AG20443 (cell line): ENCODE measurements at places on chromosomes 4 and X.

GRCh38 chrX:97215186-97215585, 331.5 kb downstream of the RPA4 start:
- peak; percentile 5 for DNase-seq

DNA sequence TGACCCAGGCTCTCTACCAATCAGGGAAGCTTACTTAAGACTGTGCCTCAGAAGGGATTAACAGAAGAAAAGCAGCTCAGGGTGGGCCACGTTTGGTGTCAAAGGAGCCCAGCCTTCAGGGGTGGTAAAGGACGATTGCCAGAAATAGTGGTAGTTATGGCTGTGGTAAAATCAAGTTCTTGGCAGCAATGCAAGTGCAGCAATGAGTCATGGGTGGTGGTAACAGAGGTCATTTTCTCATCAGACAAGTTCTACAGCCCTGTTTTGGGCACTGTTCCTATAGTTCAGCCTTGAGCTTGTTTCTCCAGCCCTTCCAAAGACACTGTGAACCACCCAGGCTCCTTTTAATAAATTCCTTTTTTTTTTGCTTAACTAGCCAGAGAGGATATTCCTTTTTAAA, 120.3 kb downstream of the EFHC2 start:
- DNase-seq, result peak; percentile 24

DNA sequence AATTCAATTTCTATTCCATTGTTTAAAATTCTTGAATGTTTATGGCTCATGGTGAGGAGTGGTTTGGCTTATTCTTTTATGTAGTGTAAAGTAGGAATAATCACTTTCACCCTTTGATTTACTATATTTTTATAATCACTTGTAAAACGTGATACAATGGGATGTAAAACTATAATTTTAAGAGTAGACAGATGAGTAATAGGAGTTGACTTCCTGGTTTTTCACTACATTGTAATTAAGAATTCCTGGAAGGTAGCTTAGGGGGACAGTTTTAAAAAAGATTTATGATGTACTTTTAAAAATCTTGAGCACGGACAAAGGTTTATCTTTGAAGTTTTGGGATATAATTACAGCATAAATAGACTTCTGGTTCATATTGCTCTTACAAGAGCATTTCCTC, 65.3 kb downstream of the PDGFC start:
- no peak for DNase-seq

GRCh38 chrX:49312176-49312575, 8.7 kb downstream of the GAGE10 start:
- DNase-seq, result no peak

- no peak for DNase-seq
These were observed 123.5 kb downstream of the CAMK2D start for GRCh38 chr4:113637823-113638561.

GRCh38 chr4:69753686-69754085, 6.7 kb downstream of the SULT1B1 start:
- no peak for DNase-seq

GRCh38 chrX:46791927-46792809, 33.2 kb upstream of the SLC9A7 start:
- DNase-seq, result peak; percentile 63

GRCh38 chr4:62474802-62475201, 1274.7 kb downstream of the ADGRL3 start:
- no peak for DNase-seq

GRCh38 chr4:155600244-155600643, 66.4 kb upstream of the GUCY1A1 start:
- no peak for DNase-seq

DNA sequence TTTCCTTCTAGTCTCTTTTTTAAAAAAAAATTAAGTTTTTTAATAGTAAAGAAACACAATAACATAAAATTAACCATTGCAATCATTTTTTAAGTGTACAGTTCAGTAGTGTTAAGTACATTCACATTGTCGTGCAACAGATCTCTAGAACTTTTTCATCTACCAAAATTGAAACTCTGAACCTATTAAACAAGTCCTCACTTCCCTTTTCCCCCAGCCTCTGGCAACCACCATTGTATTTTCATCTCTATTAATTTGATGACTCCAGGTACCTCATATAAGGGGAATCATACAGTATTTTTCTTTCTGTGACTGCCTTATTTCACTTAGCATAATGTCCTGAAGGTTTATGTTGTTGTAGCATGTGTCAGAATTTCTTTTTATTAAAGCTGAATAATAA, 31.8 kb downstream of the MSL3 start:
- DNase-seq, result no peak

DNA sequence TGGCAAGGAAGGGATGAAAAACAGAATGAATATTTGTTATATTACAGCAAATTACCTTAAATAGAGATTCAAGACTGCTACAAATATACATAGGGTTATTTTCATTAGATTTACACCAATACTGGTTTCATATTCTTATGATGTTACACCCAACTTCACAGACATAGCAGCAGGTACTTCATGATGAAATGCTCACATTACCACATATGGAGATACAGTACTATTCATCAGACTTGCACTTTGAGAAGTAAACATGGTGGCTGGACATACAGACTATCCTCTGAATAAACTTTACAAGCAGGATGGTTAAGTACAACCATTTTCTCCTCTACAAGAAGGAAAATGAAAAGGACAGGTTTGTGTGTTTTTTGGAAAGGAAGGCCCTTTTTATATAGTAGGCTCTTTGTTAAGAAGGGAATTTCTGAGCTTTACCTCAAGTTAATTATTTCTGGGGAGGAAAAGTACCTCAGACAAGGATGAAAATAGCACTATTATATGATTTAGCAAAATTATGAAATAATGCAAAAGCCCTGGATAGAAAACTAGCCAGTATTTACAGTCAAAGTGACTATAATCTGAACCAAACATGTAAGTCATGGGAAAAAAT, 12.0 kb upstream of the FAM120C start:
- no peak for DNase-seq
